Gastroesophageal sphincter (tissue), 4 donors: ENCODE measurements at places on chromosomes 13 and 19. TPM values are rescaled to one million over a fixed set of nuclear protein-coding genes. Genes with fewer than 3 reads are reported as not detected.

DNA sequence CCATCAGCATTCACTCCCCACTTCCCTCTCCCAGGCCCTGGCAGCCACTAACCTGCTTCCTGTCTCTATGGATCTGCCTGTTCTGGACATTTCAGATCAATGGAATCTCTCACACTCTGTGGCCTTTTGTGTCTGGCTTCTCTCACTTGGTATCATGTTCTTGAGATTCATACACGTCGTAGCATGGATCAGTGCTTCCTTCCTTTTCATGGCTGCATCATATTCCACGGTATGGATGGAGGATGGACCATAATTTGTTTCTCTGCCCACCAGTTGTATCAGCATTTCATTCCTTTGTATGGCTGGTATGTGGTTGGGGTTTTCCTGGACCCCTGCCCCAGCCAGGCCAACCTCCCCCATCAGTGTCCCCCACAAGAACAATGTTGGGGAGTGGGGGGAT lies 36.2 kb downstream of the MYO9B start:
- no peak for ATAC-seq

Gene FAM216B
- total RNA-seq: not detected

DNA sequence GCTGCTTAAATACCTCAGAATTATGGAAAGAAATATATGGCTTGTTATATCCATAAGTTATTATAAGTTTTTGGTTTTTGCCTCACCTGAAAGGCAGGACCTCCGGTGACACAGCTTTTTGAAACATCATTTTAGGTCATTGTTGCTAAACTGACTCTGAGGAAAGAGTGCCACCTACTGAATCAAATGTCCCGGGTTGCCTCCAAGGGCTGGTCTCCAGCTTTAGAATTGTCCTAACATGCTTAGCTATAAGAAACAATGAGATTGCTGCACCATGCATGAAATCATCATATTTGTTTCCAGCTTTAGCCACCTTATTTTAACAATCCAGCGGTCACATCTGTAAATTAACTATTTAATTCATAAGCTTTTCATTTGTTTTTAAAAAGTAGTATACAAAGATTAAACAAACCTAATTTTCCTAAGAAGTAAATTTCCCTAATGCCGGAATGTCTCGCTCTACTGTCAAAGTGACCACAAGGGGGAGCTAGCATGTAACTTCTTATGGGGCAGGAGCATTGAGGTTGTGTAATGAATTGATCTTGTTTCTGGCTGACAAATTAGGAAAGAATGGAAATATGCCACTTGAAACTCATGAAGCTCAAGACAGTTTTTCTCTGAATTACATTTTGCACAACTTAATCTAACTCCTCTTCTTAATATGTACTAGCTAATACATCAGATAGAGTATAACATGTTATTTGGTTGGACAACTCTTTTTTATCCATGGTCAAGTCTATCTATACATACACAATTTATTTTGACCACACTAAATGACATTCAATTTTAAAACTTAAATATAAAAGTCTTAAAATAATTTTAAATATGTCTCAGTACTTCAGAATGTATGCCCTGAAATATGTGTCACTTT lies 6.7 kb upstream of the PCDH17 start:
- ATAC-seq: no peak

GRCh38 chr19:45913874-45914830 lies at the start of gene NANOS2:
TSS of gene NANOS2 (minus strand) at chr19:45914778. CDS start at chr19:45914693, 85 bp downstream.
- ATAC-seq: no peak
